ENCODE measurements at places on chromosomes 7 and 10. TPM values are rescaled to one million over a fixed set of nuclear protein-coding genes. Genes with fewer than 3 reads are reported as not detected.

GRCh38 chr7:137328373-137329120 lies 15.0 kb downstream of the PTN start:
- DNase-seq: no peak
- no peaks in the 10 kb centered on the region for H3K27me3 ChIP-seq
- no peak overlapping the region for H3K27ac ChIP-seq
- H3K4me1 ChIP-seq: no peaks in the 10 kb centered on the region
- H3K36me3 ChIP-seq: no peaks in the 10 kb centered on the region

DNA sequence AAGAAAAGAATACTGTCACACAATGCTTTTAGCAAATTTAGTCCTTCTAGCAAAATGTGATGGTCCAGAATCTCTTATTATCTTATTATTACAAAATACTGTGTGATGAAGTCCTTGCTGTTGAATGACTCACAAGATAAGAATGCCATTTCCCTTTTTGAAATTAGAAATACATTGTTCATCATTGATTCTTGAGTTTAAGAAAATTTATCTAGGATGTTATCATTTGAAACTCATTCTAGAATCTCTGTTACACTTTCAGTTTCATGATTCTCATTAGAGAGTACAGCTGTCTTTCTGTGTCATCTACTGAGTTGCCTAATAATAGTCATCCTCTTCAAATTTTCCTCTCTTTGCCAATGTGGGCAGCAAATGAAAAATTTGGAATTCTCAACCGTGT lies 9.6 kb downstream of the ZKSCAN5 start:
- no peak overlapping the region for H3K4me3 ChIP-seq
- DNase-seq: no peak
- no peaks in the 10 kb centered on the region for H3K4me1 ChIP-seq
- H3K27ac ChIP-seq: no peak overlapping the region
- H3K36me3 ChIP-seq: peaks cover 88% of the 10 kb centered on the region
- H3K27me3 ChIP-seq: no peaks in the 10 kb centered on the region

GRCh38 chr7:27156508-27156898 lies at the start of gene HOXA7:
Gene HOXA7 (minus strand): TSS chr7:27156675. CDS start chr7:27156545, 130 bp downstream.
- peaks cover 24% of the 10 kb centered on the region for H3K27me3 ChIP-seq
- peak within 1 kb of the TSS; percentile 24 for H3K4me3 ChIP-seq
- DNase-seq: peak; percentile 74
- peak within 1 kb of the TSS; percentile 77 for H3K27ac ChIP-seq
- peaks cover 92% of the 10 kb centered on the region for H3K4me1 ChIP-seq

The PPP1R9A gene
- 0.52 TPM for polyA plus RNA-seq

The CYP26A1 gene
- 0.22 TPM for polyA plus RNA-seq

Measured in spleen (tissue), 13 donors.